Spleen (tissue), 13 donors: ENCODE measurements at places on chromosomes 3 and 15. TPM values are rescaled to one million over a fixed set of nuclear protein-coding genes. Genes with fewer than 3 reads are reported as not detected.

LMAN1L gene
- 79.2 TPM for total RNA-seq

ZNF774 gene
- total RNA-seq, result 1.8 TPM

TFDP2 gene
- 26.4 TPM for total RNA-seq

KBTBD13 gene
- total RNA-seq, result not detected

ARGFX gene
- not detected for total RNA-seq

CYP1A2 gene
- total RNA-seq, result not detected

DPPA4 gene
- 0.77 TPM for total RNA-seq

HAPLN3 gene
- total RNA-seq, result 19.8 TPM

GNB4 gene
- total RNA-seq, result 41.2 TPM

SLC24A5 gene
- not detected for total RNA-seq

OSBPL10 gene
- total RNA-seq, result 80.7 TPM

GOLGA8M gene
- total RNA-seq, result 2.7 TPM

DISP2 gene
- 0.57 TPM for total RNA-seq

EPB42 gene
- total RNA-seq, result 31.5 TPM

LSAMP gene
- 1.4 TPM for total RNA-seq

NRROS gene
- total RNA-seq, result 33.8 TPM

ICE2 gene
- 66.4 TPM for total RNA-seq

CGNL1 gene
- total RNA-seq, result 0.34 TPM

KCNMB3 gene
- total RNA-seq, result 7.2 TPM

GJD2 gene
- not detected for total RNA-seq

PHC3 gene
- 130 TPM for total RNA-seq

SUSD5 gene
- total RNA-seq, result 0.60 TPM

PLIN1 gene
- total RNA-seq, result 0.91 TPM

ONECUT1 gene
- not detected for total RNA-seq

ZNF710 gene
- total RNA-seq, result 25.5 TPM

NR1I2 gene
- total RNA-seq, result 0.47 TPM

RFC4 gene
- total RNA-seq, result 18.4 TPM
